Mesendoderm (in vitro differentiated cells): ENCODE measurements at places on chromosomes 4 and X.
A peak's percentile ranks its signal among the peaks of the same experiment; 100 is the strongest.

DNA sequence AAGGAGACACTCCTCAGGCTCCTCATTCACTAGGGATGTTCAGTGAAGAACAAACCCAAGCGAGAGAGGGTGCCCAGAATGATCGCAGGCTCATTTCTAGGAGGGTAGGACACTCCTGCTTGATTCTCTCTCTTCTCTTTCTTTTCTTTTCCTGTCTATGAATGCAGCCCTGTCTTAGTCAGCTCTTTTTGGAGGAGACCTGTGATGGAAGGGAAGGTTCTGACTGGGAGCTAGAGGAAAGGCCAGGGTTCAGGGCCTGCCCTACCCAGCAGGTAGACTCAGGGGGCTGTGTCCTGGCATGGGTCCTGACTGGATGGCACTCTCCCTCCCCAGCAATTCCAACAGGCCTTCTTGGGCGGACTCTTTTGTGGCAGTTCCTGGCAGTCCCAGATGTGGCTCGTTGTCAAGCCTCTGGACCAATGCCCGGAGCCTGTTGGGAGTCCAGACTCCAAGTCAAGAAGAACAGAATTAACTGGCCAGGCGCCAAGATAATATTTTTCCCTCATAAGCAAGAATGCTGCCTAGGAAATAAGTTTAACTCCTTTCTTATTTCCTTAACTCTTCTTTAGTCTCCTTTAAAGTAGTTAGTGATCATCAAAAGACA lies 139.4 kb upstream of the SCML1 start:
- no peak for DNase-seq

DNA sequence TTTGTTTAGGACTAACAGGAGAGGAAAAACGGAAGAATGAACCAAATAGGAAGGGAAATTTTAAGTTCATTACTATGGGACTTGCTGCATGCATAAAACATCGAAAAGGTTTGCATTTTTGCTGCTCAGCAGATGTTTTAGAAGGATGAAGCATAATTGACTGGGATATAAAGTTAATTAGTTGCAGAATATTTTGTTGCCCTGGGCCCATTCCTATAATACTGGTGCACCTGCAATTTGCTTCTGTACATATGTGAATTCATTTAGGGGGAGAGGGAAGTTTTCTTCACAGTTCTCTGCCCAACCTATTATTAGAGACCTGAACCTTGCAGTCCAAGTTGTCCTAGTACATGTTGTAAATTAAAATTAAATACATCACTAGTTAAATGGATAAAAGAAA lies 232.0 kb downstream of the UGT8 start:
- no peak for DNase-seq

- no peak for DNase-seq
Measured at GRCh38 chrX:42778096-42778495, at the start of gene PPP1R2C. Gene PPP1R2C, minus strand, starts transcription at chrX:42778163. Its CDS starts 84 bp downstream, at chrX:42778079.

GRCh38 chr4:2977211-2978088 lies 14.1 kb downstream of the GRK4 start:
- peak; percentile 30 for DNase-seq

DNA sequence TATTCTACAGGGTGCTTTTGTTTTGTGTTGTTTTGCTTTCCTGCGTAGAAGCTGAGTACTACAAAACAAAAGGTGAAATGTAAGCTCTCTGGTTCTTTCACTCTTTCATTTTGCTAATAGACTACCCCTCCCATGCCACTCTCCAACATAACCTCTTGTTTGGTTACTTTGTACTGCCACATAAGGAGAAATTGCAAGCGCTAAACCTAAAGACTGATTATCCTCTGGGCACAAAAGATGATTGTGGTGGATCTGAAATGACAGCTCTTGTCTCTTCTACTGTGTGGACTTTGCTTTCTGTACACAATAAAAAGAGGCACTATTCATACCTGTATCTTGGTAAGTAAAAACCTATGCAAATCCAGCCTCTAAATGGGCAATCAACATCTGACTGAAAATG lies 5.3 kb downstream of the MBNL3 start:
- no peak for DNase-seq

- DNase-seq, result peak; percentile 94
Measured at GRCh38 chr4:140237616-140238350, 83.8 kb upstream of the MAML3 start.

DNA sequence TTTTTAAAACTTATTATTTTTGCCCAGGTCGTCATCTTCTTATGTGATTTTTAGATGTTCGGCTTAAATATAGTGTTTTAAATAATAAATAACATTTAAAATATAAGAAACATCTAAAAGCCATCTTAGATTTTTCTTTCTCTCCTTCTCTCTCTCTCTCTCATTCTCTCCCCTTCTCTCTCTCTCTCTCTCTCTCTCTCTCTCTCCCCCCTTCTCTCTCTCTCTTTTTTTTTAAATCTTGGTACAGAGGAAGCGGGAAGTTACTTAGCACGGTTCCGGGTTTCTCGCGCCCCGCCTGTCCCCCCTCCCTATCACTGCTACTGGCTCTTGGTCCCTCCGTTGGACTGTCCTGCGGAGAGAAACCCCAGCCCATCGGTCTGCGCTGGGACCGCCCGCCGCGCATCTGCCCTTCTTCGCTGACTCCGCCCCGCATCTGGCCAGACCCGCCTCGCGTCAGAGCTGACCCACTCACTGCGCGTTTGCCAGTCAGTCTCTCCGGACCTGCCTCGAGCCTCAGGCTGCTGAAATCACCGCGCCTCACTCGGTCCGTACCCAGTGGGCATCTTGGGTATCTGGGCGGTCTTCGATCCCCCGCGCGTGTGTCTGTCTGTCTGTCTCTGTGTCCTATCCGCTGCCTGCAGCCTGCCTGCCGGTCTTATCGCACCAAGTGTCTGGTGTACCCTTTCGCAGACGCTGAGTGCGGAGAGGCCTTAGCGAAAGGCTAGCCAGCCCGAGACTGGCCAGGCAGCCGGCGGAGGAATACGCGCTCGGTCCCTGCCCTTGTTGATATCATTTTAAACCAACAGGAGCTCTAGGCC lies at the start of gene PABPC5:
PABPC5 (plus strand) TSS at position 489 of the 818 bp plus-strand sequence. CDS start 739 bp downstream, outside the sequence.
- DNase-seq, result peak; percentile 83

GRCh38 chr4:142718981-142719380 lies 127.1 kb downstream of the INPP4B start:
- DNase-seq, result no peak

GRCh38 chr4:15130441-15130840 lies 128.2 kb downstream of the CPEB2 start:
- peak; percentile 50 for DNase-seq

GRCh38 chr4:19214591-19215186 lies 1037.0 kb upstream of the SLIT2 start:
- DNase-seq, result no peak

DNA sequence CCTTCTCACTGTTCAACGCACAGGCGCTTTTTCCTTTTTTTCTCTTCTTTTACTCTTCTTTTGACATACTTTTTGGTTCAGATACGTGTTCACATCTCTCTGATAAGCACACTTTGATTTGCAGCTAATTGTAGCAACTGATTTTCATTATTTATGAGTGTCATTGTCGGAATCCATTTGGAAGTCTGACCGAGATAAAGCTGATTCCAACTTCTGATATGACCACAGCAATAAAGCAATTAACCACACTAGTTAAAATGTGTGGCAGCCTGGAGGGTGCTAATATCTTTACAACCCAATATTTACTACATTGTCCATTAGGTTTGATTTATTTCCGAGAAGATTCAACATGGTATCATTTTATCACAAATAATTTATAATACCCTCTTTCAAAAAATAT lies 101.8 kb downstream of the TENM3 start:
- DNase-seq, result no peak

- DNase-seq, result no peak
Measured at GRCh38 chrX:38403834-38404233, 51.4 kb downstream of the OTC start.

DNA sequence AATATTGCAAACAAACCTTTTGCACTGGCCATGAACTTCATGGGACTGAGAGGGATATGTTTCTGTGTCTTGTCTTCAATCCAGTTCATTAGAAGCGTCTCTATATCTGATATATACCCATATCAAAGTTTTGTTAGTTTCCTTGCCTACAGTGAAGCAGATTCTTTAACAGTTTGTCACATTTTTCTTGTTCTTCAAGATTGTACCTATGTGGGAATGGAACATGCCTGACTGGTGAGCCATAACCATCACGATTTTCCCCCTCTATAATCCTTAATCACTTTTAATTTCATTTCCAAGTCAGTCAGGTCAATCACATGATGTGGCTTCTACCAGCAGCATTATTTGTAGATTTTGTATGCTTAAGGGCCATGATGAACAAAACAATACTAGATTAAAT lies 197.1 kb upstream of the PDE5A start:
- DNase-seq, result no peak

- peak; percentile 37 for DNase-seq
Measured at GRCh38 chr4:173508386-173509035, 21.5 kb downstream of the HAND2 start.

DNA sequence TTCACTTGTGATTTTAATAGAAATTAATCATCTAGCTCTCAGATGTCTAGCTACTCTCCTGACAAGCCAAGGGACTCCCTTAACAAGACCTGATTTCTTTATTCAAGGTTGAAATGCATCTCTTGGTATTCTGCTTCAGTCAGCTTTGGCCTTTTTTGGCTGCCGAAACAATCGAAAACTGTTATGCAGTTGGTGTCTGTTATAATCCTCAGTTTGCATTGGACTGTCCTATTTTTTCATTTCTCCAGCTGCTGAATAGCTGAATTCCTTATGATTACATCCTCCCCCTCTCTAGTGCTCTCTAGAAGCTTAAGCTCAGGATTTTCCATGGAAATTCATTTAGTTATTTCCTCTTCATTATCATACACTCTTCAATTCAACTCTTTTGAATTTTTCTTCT lies 177.2 kb downstream of the TRIML1 start:
- DNase-seq, result no peak

DNA sequence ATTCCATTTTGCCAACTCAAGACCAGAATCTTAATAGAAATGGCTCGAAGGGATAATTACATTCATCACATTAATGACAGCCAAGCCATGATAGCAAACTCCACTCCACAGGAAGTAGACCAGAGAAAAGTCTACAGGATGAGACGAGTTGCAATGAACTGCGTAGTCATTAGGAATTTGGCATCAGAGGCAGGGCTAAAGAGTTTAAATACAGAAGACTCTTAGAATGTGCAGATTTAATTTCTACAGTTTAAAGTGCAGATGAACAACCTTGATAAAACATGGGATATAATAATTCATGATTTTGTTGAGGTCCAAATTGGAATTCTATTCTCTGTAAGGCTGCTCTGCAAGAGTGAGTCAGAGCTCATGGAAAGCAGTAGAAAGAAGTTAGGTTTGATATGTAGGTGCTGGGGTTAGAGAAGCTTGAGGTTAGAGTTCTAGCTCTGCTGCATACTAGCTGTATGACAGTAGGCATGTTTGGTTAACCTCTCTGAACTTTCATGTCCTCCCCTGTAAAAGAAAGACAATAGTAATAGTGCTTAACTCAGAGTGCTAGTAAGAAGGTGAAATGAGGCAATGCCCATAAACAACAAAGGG lies 32.2 kb downstream of the LNX1 start:
- DNase-seq, result no peak

DNA sequence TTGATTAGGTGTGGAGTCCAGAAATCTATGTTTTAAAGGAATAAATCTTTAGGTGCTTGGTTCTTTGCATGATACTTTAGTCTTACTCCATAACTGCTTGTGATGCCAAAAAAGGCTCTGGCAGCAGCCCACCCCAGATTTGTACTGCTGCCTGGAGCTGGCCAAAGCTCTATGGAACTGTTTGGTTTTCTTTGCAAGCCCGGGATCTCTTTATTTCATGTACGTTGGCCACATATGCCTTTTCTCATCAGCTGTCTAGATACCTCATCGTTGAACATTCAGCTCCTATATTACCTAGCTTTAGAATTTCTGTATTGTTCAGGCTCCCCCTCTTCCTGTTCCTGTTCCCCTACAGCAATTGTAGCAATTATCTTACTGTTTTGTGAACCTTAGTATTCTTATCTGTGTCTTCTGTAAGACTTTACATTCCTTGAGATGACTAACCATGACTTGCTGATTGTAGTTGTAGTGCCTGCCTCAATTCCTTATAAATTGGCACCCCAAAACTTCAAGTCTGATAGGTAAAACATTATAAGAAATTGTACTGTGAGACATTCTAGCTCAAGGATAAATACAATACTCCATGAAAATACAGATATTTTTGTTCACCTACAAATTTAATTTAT lies 199.4 kb upstream of the GPRIN3 start:
- DNase-seq, result peak; percentile 30

GRCh38 chr4:26171941-26172340 lies 148.9 kb upstream of the RBPJ start:
- DNase-seq, result no peak

GRCh38 chr4:52861171-52861823 lies 820 bp upstream of the RASL11B start:
- DNase-seq, result peak; percentile 59

GRCh38 chr4:57320217-57320616 lies 210.0 kb upstream of the IGFBP7 start:
- DNase-seq, result no peak

DNA sequence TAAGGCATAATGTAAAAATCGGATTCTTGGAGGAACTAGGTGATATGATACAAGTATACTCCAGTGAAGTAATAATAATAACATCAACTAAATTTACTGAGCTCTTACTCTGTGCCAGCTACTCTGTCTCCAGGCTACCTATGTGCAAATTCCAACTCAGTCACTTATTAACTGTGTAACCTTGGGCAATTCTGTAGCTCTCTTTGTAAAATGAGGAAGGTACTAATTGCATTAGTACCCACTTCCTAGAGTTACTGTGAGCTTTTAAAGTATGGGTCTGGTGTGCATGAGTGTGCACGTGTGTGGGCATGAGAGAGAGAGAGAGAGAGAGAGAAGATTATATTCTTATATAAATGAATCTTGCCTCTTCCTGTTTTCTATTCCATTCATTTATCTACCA lies 169.9 kb downstream of the KCNIP4 start:
- DNase-seq, result no peak

DNA sequence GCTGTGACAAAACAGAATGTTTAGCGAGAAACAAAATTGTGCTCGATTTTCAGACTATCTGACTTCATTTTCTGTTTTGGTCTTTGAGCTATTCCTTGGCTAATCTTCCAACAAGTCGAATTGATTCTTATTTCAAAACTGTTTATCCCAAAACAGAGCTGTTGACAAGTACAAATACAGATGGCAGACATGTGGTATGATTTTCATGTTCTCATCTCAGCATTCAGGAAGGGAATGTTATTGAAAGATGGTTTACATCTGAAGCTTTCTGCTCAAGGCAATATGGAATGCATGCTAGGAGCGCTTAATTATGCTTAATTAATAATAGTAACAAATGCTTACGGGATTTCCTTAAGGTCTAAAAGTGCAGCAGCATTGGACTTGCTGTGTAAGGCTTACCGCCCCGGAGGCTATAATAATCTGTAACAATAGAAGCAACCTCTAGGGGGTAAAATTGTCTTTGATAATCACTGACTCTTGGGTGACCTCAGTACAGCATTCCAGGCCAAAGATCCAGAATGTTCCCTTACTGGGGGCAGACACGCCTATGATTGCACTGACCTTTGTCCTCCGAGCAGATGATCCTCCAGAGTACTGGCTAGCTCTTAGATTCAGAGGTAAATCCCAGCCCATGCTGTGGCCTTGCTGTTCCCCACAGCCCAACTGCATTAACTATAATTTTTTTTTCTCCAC lies 16.4 kb downstream of the LSM6 start:
- DNase-seq, result peak; percentile 21

GRCh38 chrX:118631586-118631985 lies 95.8 kb upstream of the IL13RA1 start:
- DNase-seq, result no peak

- no peak for DNase-seq
Measured at GRCh38 chr4:160537681-160538080, 1434.8 kb downstream of the RAPGEF2 start.

GRCh38 chr4:31234494-31234893 lies 514.3 kb downstream of the PCDH7 start:
- DNase-seq, result peak; percentile 21

GRCh38 chrX:32687379-32687778 lies 524.0 kb downstream of the DMD start:
- DNase-seq, result peak; percentile 7
